Activated T-cell treated with anti-CD3 and anti-CD28 coated beads, Interleukin-2, amount 50 U/mL, for 48 hours (primary cell): ENCODE measurements at places on chromosomes 11 and 22.

GRCh38 chr11:41872870-41873269 lies 413.4 kb upstream of the LRRC4C start:
- DNase-seq: no peak

GRCh38 chr11:131486100-131486499 lies 115.7 kb downstream of the NTM start:
- no peak for DNase-seq

- DNase-seq: no peak
Observed at GRCh38 chr22:37032535-37033460, 13.3 kb downstream of the MPST start.

GRCh38 chr11:2137202-2138067 lies 1.8 kb downstream of the IGF2 start:
- DNase-seq: no peak

GRCh38 chr11:77155082-77155475 lies 27.0 kb downstream of the MYO7A start:
- no peak for DNase-seq

GRCh38 chr11:66665369-66665768 lies 12.3 kb downstream of the RBM4B start:
- no peak for DNase-seq

- DNase-seq: no peak
Observed at GRCh38 chr11:4677948-4678347, 19.7 kb downstream of the OR51E2 start.
